ENCODE measurements at places on chromosomes 12 and 14.

DNA sequence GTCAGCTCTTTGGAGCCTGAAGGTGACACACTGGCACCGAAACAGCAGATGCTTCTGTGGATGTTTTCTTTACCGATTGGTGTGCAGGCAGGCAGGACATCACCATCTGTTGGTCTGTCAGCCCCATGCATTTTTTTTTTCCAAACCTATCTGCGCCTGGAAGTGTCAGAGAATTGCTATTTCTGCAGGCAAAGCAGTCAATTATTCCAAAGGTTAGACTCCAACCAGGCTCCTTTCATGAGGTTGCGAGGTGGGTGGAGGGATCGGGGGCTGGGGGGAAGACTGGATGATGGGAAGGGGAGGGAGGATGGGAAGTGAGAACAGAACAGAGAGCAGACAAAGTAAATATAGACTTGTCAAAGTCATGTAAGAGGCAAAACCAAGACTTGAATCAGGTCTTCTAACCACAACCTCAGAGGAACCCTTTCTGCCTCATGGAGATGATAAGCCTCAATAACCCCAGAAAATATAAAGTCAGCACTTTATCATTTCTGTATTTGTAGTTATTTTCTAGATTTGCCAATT is 117.7 kb downstream of the OTOGL start:
- DNase-seq: no peak

DNA sequence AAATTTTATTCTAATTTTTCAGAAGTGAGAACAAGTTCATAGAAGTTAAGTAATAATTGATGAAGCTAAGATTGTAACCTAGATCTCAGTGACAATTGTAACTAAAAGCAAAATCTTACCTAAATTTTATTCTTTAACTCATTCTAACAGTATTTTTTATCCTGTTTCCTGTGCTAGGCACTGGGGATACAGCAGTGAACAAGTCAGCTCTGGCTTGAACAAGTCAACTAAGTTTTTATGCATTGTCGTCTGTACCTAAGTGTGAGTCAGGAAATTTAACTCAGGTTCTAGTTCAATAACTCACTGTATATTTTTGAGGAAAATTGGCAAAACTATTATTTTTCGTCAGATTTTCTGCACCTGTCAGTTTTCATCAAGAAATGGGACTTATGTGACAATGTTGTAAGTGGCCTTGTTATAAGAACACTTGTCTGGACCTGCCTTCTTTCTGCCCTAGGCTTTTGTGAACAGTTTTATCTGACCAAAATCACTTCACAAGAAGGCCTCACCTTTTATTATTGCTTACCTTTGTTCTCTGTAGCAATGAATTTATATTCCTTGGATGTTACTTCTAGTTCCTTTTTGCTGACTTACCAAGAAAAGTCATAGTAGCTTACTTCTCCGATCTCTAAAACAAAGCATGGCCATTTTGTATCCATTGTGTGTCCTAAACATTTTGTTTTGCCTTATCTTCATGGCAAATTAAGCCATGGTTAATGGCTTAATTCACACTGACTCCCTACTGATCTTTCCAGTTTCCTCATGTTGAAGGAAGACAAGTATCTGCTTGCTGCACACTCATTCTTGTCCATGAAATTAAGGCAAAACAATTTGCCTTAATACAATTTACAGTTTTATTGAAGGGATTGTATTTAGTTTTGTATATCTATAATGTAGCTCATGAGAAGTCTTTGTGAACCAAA is 2.7 kb downstream of the TMTC3 start:
- DNase-seq: no peak

DNA sequence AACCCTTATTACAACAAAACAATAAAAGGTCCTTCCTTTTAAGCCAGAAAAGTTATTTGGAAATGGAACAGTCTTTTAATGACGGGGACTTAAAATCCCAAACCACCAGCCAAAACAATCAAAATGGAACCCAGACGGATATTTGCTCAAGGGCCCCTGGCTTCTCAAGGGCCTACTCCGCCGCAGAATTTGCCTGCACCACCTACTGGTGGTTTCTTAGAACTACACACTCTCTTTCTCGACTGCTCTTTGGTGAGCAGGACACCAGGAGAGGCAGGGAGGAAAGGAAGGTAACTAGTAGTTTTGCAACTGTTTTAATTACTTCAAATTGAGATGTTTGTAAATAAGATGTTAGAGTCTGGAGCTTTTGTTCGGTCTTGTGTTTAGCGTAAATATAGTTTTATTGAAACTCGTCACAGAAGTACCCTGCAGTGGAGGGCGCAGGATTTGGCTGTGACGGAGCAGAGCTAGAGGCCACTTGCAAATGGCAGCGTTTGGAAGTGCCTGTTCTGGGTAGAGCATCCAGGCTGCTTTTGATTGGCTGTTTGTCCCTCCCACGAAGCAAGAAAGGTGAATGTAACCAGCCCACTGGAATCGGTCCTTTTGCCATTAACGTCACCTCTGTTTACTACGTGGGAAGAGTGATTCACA is 238.5 kb downstream of the CACNA1C start:
- DNase-seq: peak; percentile 6

DNA sequence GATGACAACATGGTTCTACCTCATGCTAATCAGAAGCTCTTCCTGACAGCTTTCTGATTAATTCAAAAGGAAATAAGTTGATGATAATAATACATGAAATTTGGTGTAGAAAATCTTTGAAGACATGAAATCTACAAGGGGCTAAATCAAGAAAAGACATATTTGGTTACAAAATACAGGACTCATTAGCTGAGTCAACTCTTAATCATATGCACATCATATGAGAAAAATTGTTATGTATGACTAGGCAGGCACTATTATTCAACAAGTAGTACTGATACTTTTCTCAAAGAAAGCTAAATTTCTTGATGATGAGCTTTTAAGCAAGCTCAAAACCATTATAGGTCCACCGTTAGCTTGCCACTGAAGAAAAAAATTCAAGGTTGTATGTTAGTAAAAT is 7.1 kb downstream of the ABCC9 start:
- no peak for DNase-seq

- no peak for DNase-seq
Measured at GRCh38 chr12:96447256-96447655, 42.1 kb upstream of the CFAP54 start.

- no peak for DNase-seq
Measured at GRCh38 chr14:91368776-91369416, 48.7 kb downstream of the CCDC88C start.

DNA sequence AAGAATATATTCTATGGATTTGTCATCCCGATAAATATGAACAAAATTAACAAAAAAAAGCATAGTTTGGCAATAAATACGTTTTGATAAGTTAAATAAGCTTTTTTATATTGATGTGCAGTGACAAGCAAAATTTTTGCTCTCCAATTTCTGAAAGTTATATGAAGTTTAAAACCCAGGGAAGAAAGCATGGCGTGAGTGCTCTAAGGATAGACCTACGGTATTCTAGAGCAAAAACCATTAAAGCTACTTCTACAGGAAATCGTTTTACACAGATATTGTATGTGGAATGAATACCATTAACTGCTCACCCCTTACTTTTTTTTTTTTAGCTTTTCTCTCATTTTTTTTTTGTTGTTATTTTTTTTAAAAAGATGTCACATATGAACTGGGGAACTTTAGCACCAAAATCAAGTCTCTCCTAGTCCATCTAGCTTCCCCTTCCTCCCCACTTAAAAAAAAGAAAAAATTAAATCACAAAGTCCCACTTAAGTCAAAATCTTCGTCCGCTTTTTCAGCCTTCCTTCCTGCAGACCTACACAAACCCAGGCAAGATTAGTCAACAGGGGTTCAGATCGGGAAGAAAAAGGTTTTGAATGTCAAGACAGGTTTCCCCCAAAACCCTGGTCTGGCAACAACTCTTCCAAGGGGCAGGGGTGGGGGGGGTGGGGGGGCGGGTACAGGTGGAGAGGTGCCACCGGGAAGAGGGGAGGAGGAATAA is 4.4 kb downstream of the ZFP36L1 start:
- no peak for DNase-seq

DNA sequence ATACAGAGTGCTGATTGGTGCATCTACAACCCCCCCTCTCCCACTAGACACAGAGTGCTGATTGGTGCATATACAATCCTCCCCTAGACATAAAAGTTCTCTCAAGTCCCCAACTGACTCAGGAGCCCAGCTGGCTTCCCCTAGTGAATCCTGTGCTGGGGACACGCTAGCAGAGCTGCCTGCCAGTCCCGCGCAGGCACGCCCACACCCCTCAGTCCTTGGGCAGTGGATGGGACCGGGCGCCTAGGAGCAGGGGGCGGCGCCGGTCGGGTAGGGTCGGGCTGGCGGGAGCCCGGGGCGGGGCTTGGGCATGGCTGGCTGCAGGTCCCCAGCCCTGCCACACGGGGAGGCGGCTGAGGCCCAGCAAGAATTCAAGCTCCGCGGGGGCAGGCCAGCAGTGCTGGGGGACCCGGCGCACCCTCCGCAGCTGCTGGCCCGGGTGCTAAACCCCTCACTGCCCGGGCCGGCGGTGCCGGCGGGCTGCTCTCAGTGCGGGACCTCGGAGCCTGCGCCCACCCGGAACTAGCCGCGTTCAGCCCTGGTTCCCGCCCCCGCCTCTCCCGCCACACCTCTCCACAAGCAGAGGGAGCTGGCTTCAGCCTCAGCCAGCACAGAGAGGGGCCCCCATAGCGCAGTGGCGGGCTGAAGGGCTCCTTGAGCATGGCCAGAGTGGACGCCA is 64.3 kb upstream of the DDHD1 start:
- peak; percentile 59 for DNase-seq

GRCh38 chr12:16094437-16094836 is 183.0 kb downstream of the SLC15A5 start:
- DNase-seq: no peak

GRCh38 chr12:108516511-108517275 is 1.6 kb downstream of the FICD start:
- no peak for DNase-seq

DNA sequence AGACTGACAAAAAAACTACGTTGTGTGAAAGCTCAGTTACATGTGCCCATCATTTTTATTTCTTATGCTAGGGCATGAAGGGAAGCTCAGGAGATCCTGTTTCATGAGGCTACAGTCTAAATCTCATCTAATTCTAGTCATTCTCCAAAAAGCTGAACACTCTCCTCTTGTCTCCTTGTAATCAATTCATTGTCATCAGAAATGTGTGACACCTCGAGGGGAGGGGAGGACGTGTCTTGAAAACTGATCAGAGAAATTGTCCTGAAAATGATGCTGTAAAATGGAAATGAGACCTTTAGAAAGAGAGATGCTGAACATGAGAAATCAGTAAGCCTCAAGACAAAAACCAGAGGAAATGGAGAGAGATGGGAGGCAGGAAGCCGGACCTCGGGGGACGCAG is 103.4 kb downstream of the DAD1 start:
- no peak for DNase-seq

DNA sequence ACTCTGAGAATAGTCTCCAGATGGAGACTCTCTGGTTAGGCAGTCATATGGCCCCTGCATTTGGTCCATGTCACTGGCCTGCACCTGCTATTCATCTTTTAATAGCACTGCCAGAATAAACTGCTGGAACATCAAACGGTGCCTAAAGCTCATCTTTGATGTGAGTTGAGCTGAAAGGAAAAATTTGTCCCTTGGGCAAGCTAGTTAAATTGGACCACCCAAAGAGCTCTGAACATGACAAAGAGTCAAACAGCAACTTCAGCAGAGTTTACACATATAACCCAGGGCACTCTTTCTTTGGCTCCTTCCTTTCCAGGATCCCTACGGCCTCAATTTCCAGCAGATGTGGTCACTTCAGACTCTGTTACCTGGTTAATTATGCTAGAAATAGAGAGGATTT is 269.9 kb downstream of the RPL10L start:
- DNase-seq: no peak

- DNase-seq: peak; percentile 48
Measured at GRCh38 chr12:53938326-53939140, at the start of gene HOXC13. Gene HOXC13, plus strand, starts transcription at chr12:53938831. Its CDS starts 76 bp downstream, at chr12:53938907.

DNA sequence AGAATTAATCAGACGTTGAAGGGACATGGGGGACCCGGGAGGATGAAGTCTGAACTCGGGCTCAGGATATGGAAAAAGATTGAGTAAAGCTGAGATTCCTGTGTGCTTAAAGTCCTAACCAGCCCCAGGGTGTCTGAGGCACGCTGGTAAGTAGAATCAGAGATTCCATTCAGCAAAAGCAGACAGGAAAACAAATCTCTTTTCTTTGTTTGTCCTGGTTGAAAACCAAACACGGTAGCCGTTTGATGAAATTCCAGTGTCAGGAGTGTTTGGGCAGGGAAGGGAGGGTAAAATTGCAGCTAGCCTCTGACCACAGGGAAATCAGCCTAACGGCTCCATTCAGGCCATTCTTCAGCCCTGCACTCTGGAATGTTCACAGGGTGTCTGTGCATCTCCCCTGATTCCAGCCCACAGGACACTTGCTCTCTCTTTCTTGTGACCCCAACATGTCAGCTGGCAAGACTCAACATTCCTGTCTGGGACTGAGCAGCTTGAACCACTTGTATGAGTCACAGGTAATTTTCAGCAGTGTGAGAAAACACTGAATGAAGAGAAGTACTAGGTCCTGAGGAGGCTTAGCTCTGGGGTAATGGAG is 31.0 kb downstream of the NINJ2 start:
- no peak for DNase-seq

DNA sequence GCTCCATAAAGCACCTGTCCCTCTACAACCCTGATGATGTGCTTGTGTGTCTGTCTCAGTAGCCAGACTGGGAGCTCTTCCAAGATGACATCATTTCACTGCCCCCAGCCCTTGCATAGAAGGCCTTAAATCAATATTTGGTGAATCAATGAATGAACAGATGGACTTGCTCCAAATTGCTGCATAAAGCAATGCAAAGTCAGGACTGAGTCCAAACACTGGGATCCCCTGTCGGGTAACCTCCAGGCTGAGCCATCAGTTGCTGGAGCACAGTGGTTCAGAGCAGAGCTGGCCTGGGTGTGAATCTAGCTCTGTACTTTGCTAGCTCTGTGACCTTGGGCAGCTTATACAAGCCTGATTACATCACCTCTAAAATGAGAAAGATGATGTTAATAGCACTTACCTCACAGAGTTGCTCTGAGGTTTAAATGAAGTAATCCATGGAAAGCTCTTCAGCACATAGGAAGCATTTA is 120.3 kb upstream of the VASH1 start:
- DNase-seq: no peak

DNA sequence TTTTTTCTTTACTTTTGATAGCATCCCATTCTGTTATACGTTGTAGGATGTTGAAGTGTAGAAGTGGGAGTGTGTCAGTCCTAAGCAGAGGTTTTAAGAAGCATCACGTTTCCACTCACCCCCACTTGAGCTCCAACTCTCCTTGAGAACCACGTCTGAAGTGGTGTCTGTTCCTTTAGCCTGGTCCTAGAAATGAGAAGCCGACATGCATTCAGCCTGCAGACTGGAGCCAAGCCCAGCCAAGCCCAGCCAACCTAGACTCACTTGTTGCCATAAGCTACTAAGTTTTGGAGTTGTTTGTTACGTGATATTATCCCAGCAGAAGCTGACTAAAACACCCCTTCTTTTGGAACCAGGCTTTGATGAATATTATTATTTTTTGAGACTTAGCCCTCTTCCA is 4.4 kb upstream of the ELK3 start:
- no peak for DNase-seq

Data from stimulated activated CD4-positive, alpha-beta T cell treated with anti-CD3 and anti-CD28 coated beads, Interleukin-15, amount 100 ng/mL, for 48 hours (primary cell).